AG09309 (cell line): ENCODE measurements at places on chromosomes 2 and 18.

DNA sequence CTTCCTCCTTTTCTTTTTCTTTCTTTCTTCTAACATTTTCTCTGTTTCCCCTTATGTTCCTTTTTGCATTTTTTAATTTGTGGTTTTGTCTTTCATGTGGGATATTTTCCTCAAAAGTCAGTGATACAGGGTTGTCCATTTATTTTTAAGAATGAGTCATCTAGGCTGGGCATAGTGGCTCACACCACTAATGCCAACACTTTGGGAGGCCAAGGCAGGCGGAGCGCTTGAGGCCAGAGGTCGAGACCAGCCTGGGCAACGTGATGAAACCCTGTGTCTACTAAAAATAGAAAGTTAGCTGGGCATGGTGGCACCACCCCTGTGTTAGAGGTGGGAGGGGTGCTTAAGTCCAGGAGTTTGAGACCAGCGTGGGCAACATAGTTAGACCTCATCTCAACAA is 35.8 kb downstream of the KATNAL2 start:
- no peak for DNase-seq

DNA sequence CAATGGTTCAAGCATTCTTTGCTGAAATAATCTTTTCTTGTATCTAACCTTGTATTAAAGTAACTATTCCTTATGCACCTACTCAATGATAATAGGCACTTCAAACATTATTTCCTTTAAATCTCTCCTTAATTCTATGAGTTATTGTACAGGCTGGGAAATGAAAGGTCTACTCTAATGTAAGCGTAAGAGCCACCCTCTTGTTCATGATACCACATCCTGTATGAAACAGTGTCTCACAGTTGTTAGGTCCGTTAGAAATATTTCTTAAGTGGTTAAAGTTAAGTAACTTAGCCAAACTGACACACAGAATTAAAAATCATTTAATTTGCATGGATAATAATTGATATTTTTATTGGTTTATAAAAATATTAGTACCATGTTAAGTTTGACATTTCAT is 162.5 kb upstream of the RPRM start:
- no peak for DNase-seq

DNA sequence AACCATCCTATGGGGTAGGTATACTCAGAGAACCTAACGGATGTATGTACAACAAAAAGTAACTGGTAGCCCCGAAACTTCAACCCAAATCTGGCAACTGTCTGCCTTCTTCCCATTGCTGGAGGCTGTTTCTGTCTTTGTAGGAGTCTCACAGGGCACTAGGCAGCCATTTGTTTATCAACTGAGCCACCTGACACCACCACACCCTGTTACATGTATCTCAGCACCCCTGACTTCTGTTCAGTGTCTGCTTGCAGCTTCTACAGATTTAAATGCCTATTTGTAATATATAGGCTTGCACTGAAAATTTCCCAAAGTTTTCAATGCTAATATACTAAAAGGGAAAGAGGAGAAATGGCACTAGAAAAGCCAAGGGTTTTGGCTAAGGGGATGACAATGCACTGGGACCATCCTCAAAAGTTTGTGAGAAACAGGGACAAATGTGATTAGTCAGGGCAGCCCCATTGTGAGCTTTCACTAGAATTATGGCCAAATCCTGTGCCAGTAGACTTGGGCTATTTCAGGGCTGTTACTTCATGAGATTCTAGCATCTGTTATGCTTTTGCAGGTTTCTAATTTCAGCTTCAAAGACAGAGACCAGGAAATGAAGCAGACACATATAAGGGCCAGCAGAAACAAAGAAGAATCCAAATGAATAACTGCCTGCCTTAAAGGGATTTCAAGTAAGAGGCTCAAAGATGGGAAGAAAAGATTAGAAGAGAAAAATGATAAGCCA is 103.3 kb downstream of the MYO5B start:
- no peak for DNase-seq

- no peak for DNase-seq
These were observed 100.9 kb downstream of the SPRED2 start for GRCh38 chr2:65331336-65332025.

DNA sequence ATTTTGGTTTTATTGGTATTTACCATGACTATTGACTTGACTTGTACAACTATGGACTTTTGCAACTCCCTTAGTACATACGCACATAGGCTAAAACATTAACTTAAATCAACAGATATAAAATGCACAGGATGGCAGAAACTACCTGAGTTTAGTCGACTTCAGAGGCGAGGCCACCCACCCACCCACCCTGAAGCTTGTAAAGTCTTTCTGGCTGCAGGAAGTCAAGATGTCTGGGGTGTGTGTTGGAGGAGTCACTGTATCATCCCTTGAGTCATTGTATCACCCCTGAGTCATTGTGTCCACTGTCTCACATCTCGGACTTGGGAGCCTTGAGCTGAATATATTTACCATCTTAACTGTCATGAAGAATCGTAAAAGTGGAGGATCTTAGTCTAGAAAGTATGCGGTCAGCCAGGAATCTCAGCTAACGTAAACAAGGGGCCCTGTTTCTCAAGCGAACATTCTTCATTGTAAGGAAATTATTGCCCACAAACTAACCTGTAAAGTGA is 140.0 kb upstream of the ST6GAL2 start:
- DNase-seq = peak; percentile 40

DNA sequence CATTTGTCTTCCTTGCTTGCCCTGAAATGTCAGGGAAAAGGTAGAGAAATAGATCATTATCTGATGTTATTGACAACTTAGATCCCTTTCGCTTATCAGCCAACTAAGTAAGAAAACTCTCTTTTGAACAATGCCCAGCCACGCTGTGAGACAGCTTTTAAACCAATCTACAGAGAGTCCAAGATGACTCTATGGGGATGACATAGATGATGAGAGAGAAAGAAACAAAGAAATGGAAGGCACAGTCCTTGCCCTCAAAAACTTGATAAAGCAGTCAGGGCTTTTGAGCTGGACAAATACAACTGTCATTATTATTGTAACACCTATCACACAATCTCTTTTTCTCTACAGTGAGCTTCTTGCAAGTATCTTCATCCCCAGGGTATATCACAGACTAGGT is 222.6 kb downstream of the SETBP1 start:
- DNase-seq = no peak

DNA sequence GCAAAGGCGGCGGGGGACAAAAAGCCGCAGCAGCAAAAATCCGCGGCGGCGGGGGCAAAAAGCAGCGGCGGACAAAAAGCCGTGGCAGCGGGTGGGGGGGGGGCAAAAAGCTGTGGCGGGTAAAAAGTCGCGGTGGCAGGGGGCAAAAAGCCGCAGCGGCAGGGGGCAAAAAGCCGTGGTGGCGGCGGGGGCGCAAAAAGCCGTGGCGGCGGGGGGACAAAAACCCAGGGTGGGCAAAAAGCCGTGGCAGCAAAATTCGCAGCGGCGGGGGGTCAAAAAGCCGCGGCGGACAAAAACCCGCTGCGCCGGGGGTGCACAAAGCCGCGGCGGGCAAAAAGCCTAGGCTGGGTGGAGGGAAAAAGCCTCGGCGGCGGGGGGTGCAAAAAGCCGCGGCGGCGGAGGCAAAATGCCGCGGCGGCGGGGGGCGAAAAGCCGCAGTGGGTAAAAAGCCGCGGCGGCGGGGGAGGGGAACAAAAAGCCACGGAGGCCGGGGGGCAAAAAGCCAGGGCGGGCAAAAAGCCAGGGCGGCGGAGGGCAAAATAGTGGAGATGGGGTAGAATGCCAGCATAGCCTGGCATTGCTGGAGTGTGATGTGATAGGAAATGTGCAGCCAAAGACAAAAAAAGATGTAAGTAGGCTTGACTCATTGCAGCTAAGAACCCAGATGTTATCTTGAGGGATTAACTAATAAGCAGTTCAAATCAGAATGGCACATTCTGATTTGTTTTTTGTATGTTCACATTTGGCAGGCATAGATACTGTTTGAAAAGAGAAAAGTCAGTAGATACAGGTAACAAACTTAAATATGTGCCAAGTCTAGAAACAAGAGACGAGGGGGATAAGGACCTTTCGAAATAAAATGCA is 1076.3 kb downstream of the RPIA start:
- DNase-seq = no peak

DNA sequence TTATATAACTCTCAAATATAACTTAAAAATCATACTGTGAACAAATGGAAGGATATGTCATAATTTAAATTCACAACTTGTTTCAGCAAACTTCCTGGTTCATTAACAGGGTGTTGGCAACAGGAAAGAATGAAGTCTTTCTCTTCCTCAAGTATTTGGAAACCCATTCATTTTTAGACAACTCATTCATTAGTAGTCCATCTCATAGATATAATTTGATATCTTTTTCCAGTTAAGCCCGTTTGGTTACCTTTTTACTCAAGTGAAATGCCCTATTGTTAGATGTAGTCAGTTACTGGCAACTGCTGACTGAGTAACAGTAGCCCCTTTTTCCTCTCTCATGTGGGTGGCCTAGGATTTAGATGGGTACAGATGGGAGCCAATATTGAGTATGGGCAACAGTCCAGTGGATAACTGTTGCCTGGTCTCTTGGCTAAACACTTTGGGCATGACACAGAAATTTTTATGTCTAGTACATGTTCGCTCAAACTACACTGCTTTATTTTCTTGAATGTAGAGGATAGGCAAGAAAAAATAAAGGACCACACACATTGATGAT is 4.6 kb upstream of the UGP2 start:
- no peak for DNase-seq
